ENCODE measurements at places on chromosomes 11 and 22.
A peak's percentile ranks its signal among the peaks of the same experiment; 100 is the strongest.

DNA sequence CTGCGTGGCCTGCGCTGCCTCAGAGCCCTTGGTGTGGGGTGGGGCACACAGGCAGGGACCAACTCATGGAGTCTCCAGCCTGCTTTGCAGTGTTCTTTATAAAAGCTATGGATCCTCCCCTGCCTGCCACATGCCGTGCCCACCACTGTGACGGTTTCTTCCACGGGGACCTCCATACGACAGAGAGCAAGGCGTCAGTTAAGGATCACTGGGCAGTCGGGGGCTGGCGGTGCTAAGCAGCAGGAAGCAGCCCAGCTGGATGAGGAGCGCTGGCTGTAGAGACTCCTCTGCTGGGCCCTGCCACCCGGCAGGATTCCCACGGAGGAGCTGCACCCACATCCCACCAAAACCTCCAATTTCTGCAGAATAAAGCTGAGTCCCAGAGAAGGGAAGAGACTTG is 23.1 kb upstream of the EFCAB6 start:
- no peak for DNase-seq

- DNase-seq: no peak
These were observed 335.0 kb downstream of the CADM1 start for GRCh38 chr11:115169251-115169650.

- peak; percentile 26 for DNase-seq
These were observed 3.5 kb downstream of the KRTAP5-10 start for GRCh38 chr11:71568704-71569349.

GRCh38 chr22:33163815-33164214 is 105.6 kb upstream of the SYN3 start:
- DNase-seq: no peak

- no peak for DNase-seq
These were observed 259.9 kb downstream of the BUD13 start for GRCh38 chr11:116512841-116513240.

DNA sequence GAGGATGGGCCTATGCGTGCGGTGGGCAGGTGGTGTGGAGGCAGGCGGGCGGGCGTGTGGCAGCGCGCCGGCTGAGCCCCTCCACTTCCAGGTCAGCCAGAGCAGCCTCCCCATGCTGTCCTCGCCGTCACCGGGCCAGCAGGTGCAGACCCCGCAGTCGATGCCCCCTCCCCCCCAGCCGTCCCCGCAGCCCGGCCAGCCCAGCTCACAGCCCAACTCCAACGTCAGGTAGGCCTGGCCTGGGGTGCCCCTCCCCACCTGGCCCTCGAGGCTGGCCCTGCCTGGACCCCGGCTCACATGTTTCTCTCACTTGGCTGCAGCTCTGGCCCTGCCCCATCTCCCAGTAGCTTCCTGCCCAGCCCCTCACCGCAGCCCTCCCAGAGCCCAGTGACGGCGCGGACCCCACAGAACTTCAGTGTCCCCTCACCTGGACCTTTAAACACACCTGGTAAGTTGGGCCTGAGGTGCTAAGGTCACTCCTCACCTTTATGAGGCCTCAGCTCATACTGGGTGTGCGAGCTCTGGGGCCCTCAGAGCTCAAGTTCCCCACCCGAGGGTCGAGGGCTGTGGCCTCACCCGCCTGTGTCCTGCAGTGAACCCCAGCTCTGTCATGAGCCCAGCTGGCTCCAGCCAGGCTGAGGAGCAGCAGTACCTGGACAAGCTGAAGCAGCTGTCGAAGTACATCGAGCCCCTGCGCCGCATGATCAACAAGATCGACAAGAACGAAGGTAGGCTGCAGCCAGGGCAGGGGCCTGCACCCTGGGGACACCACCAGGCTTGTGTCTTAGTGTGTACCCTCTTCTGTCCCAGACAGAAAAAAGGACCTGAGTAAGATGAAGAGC is 75.3 kb downstream of the MED15 start:
- DNase-seq: no peak
